ENCODE measurements at places on chromosomes 5 and 9.

DNA sequence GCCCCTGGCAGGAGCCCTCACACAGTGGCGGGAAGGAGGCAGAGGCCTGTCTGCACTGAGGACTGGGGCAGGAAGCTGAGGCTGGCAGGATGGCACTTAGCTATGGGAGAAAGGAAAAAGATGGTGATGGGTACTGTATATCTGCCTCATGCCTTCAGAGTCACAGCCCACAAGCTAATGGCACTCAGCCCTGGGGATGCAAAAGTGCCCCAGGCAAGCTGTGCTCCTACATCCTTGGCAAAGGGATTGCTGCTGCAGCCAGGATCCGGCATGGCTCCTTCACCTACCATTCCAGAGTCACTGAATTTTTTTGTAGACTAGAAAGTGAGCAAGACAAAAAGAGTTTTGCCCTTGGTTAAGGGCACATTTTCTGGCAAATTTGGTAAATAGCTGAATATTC, 8.7 kb downstream of the ACSL6 start:
- no peak for DNase-seq

DNA sequence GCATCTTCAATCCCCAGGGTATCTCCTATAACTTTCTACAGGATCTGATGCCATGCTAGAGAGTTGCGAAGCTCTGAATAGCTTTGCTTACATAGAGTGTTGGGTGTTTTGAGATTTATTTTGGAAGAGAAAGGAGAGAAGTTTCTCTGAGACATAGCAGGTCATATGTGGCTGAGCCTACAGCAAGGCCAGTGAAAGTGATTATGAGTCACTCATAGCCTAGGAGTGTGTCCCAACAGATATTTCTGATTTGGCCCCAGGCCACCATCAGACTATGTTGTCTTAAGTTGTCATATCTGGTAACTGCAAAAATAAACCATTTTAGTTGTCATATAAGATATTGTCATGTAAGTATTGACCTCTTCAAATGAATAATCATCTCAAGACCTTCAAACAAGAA, 132.0 kb upstream of the RAI14 start:
- no peak for DNase-seq

DNA sequence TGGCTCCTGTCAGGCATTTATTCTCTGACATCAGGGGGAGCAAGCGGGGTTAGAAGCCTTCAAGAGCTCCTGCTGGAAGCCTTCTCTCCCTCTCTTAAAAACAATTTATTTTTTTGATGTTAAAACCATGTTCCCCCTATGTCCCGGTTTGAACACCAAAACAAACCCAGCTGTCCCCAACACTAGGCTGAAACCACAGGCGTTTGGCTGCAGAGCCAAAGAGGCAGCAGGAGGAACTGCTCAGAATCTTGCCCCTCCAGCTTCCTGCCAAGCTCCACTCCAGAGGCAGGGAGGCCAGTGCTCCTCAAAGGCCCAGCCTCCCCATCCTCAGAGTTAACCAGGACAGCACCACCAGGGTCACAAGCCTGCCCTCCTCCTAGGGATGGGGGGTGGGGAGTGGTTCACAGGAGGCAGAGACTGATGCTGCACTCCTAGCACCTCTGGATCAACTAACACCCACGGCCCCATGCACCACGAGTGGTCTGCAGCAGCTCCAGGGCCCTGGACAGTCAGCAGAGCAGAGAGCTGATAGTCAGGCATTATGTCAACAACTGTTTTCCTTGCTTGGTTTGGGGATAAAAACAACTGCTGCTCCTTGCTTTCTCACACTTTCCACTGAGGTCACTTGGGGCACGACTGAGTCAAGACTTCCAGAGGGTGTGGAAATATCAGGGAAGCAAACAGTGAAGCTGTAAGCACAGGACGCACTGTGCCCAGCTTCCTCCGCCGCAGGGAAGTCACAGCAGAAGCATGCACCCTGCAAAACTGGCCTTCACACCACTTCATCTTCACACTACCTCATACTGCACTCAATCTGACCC, 96.5 kb upstream of the ADRA1B start:
- no peak for DNase-seq

- no peak for DNase-seq
Measured at GRCh38 chr5:170444969-170445505, 55.9 kb upstream of the KCNMB1 start.

DNA sequence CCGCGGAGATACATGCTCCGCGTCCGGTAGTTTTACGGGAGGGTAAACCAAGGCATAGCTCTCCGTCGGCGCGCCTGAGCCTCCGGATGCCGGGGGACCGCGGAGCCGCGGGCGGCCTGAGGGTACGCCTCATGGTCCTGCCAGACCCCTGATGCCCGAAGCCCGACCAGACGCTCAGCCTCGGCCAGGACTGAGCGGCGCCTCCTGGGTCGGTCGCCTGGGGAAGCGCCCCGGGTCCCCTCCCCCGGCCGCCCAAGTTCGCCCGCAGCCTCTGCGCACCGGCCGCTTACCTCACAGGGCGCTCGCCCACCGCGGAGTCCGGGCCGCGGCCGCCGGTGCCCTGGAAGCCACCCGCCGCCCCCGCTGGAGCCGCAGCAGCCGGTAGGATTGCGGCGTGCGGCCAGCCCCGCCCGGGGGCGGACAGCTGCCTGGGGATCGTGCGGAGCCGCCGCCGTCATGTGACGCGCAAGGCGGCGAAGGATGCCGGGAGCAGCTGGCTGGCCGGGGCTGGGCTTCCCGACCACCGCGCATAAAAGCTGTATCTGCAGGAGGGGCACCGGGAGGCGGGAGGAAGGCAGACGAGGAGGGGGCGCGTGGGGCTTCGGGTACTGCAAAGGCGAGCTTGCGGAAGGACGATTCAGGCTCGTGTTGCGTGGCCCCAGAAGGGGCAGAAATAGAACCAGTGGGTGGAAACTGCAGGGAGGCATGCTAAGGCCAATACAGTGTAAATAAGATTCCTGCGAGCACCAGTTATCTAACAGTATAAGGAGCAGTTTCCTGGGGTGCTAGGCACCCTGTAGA, at the start of gene FBXO10:
FBXO10 (minus strand) TSS at position 460 of the 801 bp plus-strand sequence. CDS start 34,612 bp downstream, outside the sequence.
- DNase-seq: peak; percentile 52

DNA sequence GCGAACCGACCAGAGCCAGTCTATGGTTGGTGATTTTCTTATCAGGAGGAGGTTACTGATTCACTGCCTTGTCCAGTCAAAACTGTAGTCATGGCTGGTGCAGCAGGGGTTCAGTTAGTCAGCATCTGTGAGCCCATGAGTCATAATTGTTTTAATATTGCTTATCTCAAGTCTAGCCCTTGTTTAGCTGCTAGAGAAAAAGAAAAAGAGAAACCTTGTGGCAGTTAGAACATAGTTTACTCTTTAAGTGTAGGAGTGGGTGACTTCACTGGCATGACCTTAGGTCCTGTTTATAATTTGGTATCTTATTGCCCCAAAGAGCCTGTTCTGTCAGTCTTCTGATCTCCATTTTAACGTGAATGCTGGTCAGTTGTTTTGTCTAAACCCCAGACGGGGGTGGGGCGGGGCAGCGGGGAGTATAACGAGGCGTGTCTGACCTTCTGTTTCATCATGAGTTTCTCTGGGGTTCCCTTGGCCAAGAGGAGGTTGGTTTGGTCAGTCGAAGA, 76.9 kb upstream of the NFIL3 start:
- no peak for DNase-seq

DNA sequence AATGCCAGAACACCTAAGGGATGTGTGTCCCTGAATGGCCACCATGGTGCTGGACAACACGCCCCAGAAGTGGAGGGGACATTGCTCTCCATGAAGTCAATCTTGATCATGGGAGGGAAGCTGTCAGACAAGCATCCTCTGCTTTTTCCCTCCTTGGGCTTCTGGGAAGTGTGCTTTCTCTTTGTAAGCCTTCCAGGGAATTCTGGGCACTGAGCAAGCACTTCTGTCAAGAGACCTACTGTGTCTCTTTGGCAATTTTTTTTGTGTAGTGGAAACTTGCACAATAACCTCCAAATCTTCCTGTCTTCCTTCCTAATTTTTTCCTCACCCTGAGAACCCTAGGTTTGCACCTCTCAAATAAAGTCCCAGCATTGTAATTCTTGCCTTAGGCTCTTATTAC, 132.0 kb downstream of the SEC61B start:
- DNase-seq: no peak

- no peak for DNase-seq
Measured at GRCh38 chr5:109907189-109907588, 217.5 kb downstream of the MAN2A1 start.

DNA sequence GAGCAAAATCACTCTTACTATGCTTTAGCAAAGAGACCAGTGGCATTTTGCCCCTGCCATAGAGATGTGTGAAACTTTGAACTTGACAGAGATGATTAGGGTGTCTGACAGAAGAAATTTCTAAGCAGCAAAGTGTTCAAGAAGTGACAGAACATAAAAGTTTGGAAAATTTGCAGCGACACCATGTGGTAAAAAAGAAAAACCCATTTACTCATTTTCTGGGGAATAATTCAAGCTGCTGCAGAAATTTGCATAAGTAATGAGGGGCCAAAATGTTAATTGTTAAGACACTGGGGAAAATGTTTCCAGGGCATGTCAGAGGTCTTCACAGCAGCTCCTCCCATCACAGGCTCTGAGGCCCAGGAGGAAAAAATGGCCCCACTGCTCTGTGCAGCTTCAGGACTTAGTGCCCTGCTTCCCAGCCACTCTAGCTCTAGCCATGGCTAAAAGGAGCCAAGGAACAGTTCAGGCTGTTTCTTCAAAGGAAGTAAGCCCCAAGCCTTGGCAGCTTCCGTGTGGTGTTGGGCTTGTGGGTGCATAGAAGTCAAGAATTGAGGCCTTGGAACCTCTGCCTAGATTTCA, 6.1 kb upstream of the AP3B1 start:
- no peak for DNase-seq

DNA sequence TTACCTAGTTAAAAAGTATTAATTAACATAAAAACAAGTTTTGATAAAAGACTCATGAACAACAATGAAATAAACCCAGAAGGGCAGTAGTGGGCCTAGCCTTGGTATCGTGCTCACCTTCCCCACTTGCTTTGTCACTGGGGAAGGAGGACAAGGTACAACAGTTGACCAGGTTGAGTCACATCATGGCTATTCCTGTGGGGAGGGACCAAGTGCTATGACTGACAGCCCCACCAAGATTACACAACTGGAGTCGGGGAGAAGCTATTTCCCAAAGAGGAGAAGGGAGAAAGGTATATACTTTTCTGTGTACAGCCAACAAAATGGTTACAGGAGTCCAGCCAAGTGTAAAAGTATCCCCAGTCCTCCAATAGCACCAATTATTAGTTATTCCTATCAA, 251.3 kb upstream of the RFX3 start:
- no peak for DNase-seq

DNA sequence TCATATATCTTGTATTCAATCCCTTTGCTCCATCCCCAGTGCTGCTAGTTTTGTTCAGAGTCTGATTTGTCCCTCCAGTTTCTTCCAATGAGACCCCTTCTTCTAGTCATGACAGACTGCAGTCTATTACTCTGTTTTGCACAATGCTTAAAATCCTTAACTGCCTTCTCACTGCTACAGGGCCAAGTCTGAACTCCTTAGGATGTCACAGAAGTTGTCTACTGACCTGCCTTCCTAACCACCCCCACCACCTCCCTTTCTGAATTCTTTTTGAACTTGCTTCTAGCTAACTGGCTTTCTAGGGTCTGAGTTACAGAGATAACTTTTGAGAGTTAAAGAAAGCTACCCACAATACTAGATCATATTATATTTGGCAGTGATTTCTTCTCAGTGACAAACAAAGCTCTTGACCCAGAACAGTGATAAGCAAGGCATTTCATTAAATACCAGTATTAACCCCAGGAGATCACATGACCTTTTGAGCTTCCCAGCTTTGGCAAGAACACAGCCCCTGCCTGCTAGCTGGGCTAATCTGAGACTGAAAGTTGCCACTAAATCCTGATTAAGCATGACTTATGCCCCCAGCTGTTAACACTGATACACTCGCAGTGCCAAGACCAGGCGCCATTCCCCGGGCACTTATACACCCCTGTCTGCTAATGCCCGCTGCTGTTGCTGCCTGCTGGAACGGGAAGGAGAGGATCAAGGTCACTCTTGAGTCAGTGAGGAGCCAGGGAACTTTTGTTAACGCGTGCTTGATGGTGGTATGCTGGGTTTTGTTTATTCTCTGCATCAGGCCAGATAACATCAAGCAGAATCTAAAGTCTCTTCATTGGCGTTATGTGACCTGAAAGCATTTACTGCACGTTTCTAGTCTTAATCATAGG, 36.4 kb upstream of the ADAMTSL1 start:
- no peak for DNase-seq

GRCh38 chr5:32369542-32370155, 56.9 kb upstream of the MTMR12 start:
- DNase-seq: no peak

DNA sequence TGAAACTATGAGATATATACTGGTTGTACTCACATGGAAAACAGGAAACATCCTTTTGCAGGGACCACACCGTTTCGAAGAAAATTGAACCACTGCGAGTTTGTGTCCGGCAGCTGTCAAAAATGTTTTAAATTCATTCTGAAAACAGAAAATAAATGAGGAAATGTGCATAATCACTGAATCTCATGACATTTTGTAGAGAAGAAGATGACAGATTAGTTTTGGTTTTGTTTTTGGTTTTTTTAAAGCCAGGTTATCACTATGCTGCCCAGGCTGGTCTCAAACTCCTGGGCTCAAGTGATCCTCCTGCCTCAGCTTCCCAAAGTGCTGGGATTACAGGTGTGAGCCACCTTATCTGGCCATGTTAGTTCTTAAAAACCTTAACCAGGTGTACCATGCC, 3.5 kb downstream of the TXNDC8 start:
- DNase-seq: no peak

DNA sequence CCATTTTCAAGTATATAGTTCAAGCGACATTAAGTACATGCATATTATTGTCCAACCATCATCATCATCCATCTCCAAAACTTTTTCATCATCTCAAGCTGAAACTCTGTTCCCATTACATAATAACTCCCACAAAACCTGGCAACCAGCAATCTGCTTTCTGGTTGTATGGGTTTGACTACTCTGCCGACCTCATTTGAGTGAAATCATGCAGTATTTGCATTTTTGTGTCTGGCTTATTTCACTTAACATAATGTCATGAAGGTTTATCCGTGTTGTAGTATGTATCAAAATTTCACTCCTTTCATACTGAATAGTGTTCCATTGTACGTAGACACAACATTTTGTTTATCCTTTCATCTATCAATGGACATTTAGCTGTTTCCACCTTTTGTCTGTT, 74.8 kb downstream of the SGCD start:
- no peak for DNase-seq

DNA sequence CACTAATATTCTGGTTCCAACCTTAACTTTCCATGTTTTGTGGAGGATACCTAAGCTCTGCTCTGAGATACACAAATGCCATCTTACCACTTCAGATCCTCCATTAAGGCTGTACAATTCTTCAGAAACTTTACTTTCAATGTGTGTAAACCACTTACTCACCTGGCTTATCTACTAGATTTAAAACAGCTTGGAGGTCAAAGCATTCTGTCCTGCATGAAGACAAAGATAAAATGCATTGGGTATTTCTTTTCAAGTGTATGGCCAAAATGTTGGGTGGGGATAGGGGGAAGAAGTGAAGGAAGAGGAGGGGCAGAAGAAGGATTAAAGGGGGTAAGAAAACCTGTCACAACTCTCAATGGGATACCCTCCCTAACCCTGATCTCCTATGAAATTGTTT, 939 bp downstream of the GOLGA1 start:
- no peak for DNase-seq
